ENCODE measurements at places on chromosomes 5 and 9. TPM values are rescaled to one million over a fixed set of nuclear protein-coding genes. Genes with fewer than 3 reads are reported as not detected.
A peak's percentile ranks its signal among the peaks of the same experiment; 100 is the strongest.

- DNase-seq: peak; percentile 54
Measured at GRCh38 chr9:4970970-4971641, 14.0 kb upstream of the JAK2 start.

- DNase-seq: no peak
Measured at GRCh38 chr5:107157809-107158208, 512.9 kb downstream of the EFNA5 start.

GRCh38 chr9:479971-480350 lies 265.3 kb downstream of the DOCK8 start:
- DNase-seq: no peak

DNA sequence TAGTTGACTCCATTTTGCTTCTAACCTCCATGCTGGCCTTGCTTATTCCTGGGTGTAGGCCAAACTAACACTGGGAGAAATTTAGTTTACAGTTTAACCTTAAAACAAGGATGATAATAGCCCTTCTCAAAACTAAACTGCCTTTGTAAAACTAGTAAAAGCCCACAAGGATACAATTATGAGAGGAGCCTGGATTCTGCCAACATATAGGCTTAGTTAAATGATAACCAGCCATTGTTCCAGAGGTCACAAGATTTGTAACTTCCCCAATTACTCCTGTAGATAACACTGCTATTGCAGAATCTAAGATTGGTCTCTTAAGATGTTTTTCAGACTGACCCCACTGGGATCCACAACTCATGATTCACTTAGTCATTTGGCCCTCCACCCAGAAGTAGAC lies 2300.3 kb upstream of the C9orf72 start:
- no peak for DNase-seq

DNA sequence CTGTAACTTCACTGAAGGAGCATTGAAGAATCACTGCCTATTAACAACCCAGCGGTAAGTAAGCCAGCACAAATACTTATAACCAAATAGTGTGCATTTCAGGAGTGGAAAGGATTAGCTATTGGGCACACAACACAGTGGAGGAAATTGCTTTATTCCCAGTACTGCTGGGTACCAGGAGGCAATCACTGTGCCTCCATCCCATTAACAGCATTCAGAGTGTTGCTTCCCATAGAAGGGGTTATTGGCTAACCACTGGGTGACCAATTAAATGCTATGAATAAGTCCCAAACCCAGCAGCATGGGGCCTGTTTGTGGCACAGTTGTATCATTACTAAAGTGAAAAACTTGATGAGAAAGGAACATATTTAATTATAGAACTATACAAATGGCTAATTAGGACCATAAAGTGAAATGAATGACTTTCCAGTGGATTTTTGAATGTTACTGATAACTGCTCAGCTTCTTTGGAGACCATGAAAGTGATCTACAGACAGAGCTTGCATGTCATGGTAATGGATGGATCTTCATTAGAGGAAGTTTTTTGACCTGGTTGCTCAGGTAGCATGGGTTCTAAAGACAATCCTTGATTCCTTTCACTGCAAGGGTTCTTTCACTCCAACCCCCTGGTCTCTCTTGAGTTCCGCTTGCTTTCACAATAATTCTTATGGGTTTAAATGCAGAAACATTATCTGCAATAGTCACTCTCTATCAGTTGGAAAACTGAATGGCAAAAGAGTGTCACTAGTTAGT lies 413.3 kb upstream of the RORB start:
- DNase-seq: no peak

The SPINK5 gene
- total RNA-seq: not detected

DNA sequence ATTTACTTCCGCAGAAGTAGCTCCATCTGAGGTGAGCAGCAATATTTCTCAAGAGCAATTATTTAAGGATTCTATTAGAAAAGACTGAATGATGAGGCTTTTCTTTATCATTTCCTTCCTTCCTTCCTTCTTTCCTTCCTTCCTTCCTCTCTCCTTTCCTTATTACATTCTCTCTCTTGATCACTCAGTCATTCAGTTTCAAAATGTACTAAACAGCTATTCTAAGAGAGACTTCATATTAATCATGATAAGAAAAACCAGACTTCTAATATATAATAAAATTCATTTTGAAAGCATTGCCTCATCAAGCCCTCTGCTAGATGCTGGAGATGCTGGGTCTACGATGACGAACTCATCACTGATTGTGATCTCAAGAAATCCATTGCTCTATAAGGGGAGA lies 30.4 kb upstream of the PAPPA start:
- no peak for DNase-seq

Measured in activated CD4-positive, alpha-beta T cell treated with anti-CD3 and anti-CD28 coated beads, Interleukin-2, amount 10 ng/mL, durations not matched to agents 7 days and 5 days (primary cell).